ENCODE measurements at places on chromosomes 2 and 18. TPM values are rescaled to one million over a fixed set of nuclear protein-coding genes. Genes with fewer than 3 reads are reported as not detected.

Gene SKA1
- total RNA-seq, result 0.55 TPM

Gene POTEI
- not detected for total RNA-seq

Gene MATN3
- total RNA-seq, result not detected

Gene OSGEPL1
- 20.0 TPM for total RNA-seq

Gene MYL12B
- 194 TPM for total RNA-seq

Gene CCDC68
- total RNA-seq, result not detected
